Metanephros (tissue), 2 donors: ENCODE measurements at places on chromosomes 4 and X. TPM values are rescaled to one million over a fixed set of nuclear protein-coding genes. Genes with fewer than 3 reads are reported as not detected.

The TKTL2 gene
- not detected for total RNA-seq

The F9 gene
- total RNA-seq: not detected

The TMEM154 gene
- 3.3 TPM for total RNA-seq

The TMEM150C gene
- 17.7 TPM for total RNA-seq

The SOD3 gene
- total RNA-seq: 28.8 TPM

The RTL9 gene
- total RNA-seq: 0.18 TPM

The BST1 gene
- 10.2 TPM for total RNA-seq

The DMRTC1B gene
- 2.5 TPM for total RNA-seq

The SLC9B2 gene
- total RNA-seq: 15.2 TPM

The BRS3 gene
- not detected for total RNA-seq

The SPACA5 gene
- total RNA-seq: not detected

The PF4V1 gene
- not detected for total RNA-seq

The AKAP14 gene
- total RNA-seq: not detected

The TLR10 gene
- total RNA-seq: 1.1 TPM

The SPANXD gene
- not detected for total RNA-seq

The EPHA5 gene
- 0.41 TPM for total RNA-seq

The DSPP gene
- not detected for total RNA-seq

The ADGRA3 gene
- 62.5 TPM for total RNA-seq

The TCEAL6 gene
- not detected for total RNA-seq

The RBMXL3 gene
- not detected for total RNA-seq

The PGAM4 gene
- not detected for total RNA-seq

The CSAG3 gene
- total RNA-seq: not detected

The PRSS12 gene
- 10.8 TPM for total RNA-seq

The PABPC4L gene
- total RNA-seq: 10.8 TPM

The THAP9 gene
- 18.4 TPM for total RNA-seq

The PLAC1 gene
- total RNA-seq: 0.47 TPM

The SOX3 gene
- not detected for total RNA-seq

The LGI2 gene
- 15.5 TPM for total RNA-seq

The CENPVL2 gene
- total RNA-seq: 0.18 TPM

The CLTRN gene
- total RNA-seq: 10.3 TPM

The HPSE gene
- 1.3 TPM for total RNA-seq

The USP17L21 gene
- not detected for total RNA-seq

The CYBB gene
- 27.5 TPM for total RNA-seq

The AFM gene
- total RNA-seq: 10.0 TPM

The RADX gene
- total RNA-seq: 2.5 TPM

The FAAH2 gene
- 10.5 TPM for total RNA-seq

The PNMA3 gene
- 12.5 TPM for total RNA-seq

The SH3TC1 gene
- 65.4 TPM for total RNA-seq

The SMPX gene
- total RNA-seq: 73.3 TPM
